Activated T-helper 1 cell treated with anti-CD3 and anti-CD28 coated beads, Interleukin-12 subunit alpha, Interleukin-12 subunit beta, Interleukin-2, Interleukin-4 antibody, amounts not matched to agents 30 ng/mL and 10 ng/mL and 1 ng/mL, durations not matched to agents 14 hours and 24 hours and 36 hours (primary cell): ENCODE measurements at places on chromosomes 2 and 18.

GRCh38 chr2:32484937-32485336 lies 128.1 kb downstream of the BIRC6 start:
- no peak for DNase-seq
- H3K27me3 ChIP-seq: no peaks in the 10 kb centered on the region
- H3K4me1 ChIP-seq: peaks cover 17% of the 10 kb centered on the region
- peak overlapping the region; percentile 25 for H3K27ac ChIP-seq

GRCh38 chr2:55118643-55119083 lies 68.4 kb upstream of the RTN4 start:
- peaks cover 5% of the 10 kb centered on the region for H3K4me1 ChIP-seq
- no peak for DNase-seq
- peaks cover 2% of the 10 kb centered on the region for H3K27me3 ChIP-seq

GRCh38 chr2:222290401-222290735 lies 8.4 kb downstream of the PAX3 start:
- no peak for DNase-seq
- no peak overlapping the region for H3K4me3 ChIP-seq
- H3K36me3 ChIP-seq: peaks cover 2% of the 10 kb centered on the region
- H3K4me1 ChIP-seq: peaks cover 5% of the 10 kb centered on the region

DNA sequence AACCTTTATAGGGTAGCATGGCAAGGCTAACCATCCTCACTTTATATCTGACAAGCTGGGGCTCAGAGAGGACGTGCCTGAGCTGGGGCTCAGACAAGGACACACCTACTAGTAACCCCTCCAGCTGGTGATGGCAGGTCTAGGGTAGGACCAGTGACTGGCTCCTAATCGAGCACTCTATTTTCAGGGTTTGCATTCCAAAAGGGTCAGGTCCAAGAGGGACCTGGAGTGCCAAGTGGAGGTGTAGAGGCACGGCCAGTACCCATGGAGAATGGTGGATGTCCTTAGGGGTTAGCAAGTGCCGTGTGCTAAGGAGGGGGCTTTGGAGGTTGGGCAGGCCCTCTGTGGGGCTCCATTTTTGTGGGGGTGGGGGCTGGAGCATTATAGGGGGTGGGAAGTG lies 1.2 kb upstream of the DES start:
- H3K36me3 ChIP-seq: no peaks in the 10 kb centered on the region
- no peak for DNase-seq
- no peak overlapping the region for H3K27ac ChIP-seq
- H3K4me1 ChIP-seq: no peaks in the 10 kb centered on the region
- H3K4me3 ChIP-seq: no peak overlapping the region

- H3K36me3 ChIP-seq: peaks cover 6% of the 10 kb centered on the region
- peak overlapping the region; percentile 60 for H3K4me3 ChIP-seq
- peaks cover 21% of the 10 kb centered on the region for H3K4me1 ChIP-seq
- peak overlapping the region; percentile 73 for H3K27ac ChIP-seq
- no peak for DNase-seq
- peaks cover 49% of the 10 kb centered on the region for H3K27me3 ChIP-seq
Observed at GRCh38 chr2:72148837-72149555, 1.3 kb upstream of the CYP26B1 start.

DNA sequence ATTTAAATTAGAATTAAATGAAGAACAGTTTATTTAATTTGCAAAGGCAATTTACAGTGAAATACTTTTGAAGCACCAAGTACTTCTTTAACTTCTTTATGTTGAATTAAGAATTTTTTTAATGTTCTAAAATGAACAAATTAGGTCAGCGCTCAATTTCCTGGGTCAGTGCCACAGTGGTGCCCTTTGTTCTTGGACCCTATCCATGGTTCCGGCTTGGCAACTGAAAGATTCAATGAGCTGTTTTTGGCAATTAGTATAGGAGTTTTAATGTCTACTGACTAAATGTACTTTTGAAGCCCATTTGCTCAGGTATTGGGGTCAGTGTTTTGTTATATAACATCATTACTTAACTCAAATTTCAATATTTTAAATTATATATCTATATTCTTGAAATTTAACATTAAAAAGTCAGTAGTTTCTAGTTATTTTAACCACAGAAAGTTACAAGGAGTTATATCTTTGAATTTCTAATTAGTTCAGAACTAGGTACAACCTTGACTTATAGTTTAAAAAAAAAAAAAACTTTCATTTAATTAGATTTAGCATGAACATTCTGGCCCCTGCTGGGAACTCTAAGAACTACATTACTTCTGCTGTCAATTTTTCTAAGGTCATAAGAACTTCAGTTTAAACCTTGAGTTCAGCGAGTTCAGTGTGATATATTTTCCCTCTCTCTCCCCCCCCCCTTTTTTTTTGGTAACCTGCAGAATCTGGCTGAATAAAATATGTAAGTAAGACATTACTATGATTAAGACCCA lies 7.6 kb upstream of the MSTN start:
- H3K27me3 ChIP-seq: peaks cover 8% of the 10 kb centered on the region
- H3K4me3 ChIP-seq: no peak overlapping the region
- no peak for DNase-seq
- no peaks in the 10 kb centered on the region for H3K4me1 ChIP-seq

- H3K4me1 ChIP-seq: no peaks in the 10 kb centered on the region
- no peak overlapping the region for H3K4me3 ChIP-seq
- no peaks in the 10 kb centered on the region for H3K36me3 ChIP-seq
- DNase-seq: no peak
- no peak overlapping the region for H3K27ac ChIP-seq
Observed at GRCh38 chr2:18312818-18313217, 247.6 kb downstream of the RDH14 start.

DNA sequence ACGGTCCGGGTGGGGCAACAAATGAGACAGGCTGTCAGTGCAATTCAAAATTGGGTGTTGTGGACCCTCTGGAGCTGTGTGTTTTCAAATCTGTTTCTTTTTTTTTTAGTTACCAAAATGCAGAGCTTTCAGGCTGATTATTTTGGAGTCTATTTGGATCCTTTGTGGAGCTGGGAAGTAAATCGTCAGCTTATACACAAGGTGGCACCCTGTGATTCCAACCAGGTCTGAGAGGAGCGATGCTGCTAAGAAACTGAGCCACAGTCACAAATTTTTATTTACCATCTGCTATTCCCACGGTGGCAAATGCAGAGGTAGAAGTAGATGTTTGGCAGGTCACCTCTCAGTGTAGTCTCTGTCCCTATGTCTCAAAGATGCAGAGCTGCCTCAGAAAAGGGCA lies 3.8 kb upstream of the EPC2 start:
- no peak overlapping the region for H3K27ac ChIP-seq
- no peak for DNase-seq
- H3K4me1 ChIP-seq: peaks cover 15% of the 10 kb centered on the region
- peaks cover 2% of the 10 kb centered on the region for H3K36me3 ChIP-seq

- DNase-seq: no peak
- peaks cover 22% of the 10 kb centered on the region for H3K27me3 ChIP-seq
- peaks cover 4% of the 10 kb centered on the region for H3K4me1 ChIP-seq
- H3K36me3 ChIP-seq: no peaks in the 10 kb centered on the region
Observed at GRCh38 chr2:190181123-190181669, 118.7 kb upstream of the MSTN start.

GRCh38 chr2:81087646-81088045 lies 783.1 kb upstream of the LRRTM1 start:
- no peak overlapping the region for H3K4me3 ChIP-seq
- H3K36me3 ChIP-seq: no peaks in the 10 kb centered on the region
- no peaks in the 10 kb centered on the region for H3K27me3 ChIP-seq
- no peak for DNase-seq

DNA sequence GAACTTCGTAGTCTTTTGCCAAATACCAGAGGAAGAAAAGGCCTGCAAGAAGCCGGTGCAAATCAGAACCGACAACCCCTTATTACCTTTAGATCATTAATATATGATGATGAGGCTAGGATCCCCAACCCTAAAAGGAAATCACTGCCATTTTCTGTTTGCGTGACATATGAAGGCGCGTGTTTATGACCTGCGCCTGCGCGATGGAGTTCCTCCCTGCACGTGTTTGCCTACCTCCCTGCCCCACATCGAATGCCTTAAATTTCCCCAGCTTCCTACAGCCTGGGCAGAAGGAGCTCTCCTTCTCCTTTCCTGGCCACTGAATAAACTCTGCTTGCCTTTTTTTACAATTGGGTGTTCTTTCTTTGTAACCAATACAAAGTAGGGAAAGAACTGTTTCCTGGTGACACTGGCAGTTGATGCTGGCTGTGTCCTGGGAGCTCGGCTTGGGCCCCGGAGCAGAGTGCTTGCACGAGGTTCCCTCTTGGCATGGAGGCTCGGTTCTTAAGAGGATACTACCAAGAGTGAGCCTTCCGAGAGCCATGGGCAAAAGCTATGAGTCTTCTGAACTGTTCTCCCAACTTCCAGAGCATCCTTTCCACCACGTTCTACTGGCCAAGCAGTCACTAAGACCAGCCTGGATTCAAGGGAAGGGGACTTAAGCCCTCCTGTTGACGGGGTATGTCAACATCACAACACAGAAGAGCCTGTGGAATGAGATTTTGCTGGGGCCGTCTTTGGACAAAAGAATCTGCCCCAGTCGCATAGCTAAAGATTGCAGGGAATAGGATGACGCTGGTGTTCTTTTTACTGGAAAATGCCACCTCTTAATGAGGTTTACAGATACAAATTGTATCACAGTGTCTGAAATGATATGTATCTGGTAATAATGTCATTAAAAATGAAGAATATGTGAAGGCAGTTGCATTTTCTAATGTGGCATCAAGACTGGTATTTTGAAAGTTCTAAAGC lies 179.8 kb downstream of the SH3BP4 start:
- peaks cover 5% of the 10 kb centered on the region for H3K27me3 ChIP-seq
- no peaks in the 10 kb centered on the region for H3K4me1 ChIP-seq
- no peak overlapping the region for H3K27ac ChIP-seq
- no peak for DNase-seq
- no peak overlapping the region for H3K4me3 ChIP-seq

- H3K27ac ChIP-seq: peak overlapping the region; percentile 94
- no peaks in the 10 kb centered on the region for H3K27me3 ChIP-seq
- H3K36me3 ChIP-seq: peaks cover 68% of the 10 kb centered on the region
- peak; percentile 74 for DNase-seq
- peak overlapping the region; percentile 75 for H3K4me3 ChIP-seq
- H3K4me1 ChIP-seq: peaks cover 100% of the 10 kb centered on the region
Observed at GRCh38 chr2:161166538-161167409, 6.5 kb downstream of the TANK start.

DNA sequence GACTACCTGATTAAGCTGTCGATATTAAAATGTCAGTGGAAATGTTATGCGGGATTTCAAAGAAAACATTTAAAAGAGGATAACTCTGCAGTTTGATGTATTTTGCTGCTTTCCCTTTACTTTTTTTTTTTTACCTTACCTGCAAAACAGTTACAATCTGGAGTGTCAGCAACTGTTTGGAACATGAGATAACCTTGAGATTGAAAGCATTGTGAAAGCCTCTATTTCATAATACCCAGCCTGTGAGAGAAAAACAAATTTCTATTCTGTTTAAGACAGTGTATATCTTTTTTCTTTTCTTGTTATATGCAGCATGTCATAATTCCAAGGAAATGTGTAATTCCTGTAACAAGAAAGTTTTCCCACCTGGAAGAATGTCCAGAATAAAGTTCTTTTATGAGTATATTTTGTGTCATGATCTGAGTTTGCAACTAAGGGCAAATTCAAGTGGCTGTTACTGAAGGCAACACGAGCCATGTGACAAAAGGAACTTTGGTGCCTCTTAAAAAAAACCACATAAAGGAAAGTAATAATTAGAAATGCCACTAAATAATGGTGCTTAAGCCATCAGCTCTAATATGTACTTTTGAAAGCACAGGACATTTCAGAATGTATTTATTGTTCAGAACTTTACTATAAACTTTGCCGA lies 297.0 kb upstream of the DSEL start:
- H3K36me3 ChIP-seq: no peaks in the 10 kb centered on the region
- DNase-seq: no peak
- no peaks in the 10 kb centered on the region for H3K27me3 ChIP-seq
- no peak overlapping the region for H3K4me3 ChIP-seq

- peaks cover 2% of the 10 kb centered on the region for H3K27me3 ChIP-seq
- no peak for DNase-seq
- H3K4me1 ChIP-seq: peaks cover 29% of the 10 kb centered on the region
- no peak overlapping the region for H3K27ac ChIP-seq
Observed at GRCh38 chr2:43429369-43429768, 166.5 kb downstream of the THADA start.

DNA sequence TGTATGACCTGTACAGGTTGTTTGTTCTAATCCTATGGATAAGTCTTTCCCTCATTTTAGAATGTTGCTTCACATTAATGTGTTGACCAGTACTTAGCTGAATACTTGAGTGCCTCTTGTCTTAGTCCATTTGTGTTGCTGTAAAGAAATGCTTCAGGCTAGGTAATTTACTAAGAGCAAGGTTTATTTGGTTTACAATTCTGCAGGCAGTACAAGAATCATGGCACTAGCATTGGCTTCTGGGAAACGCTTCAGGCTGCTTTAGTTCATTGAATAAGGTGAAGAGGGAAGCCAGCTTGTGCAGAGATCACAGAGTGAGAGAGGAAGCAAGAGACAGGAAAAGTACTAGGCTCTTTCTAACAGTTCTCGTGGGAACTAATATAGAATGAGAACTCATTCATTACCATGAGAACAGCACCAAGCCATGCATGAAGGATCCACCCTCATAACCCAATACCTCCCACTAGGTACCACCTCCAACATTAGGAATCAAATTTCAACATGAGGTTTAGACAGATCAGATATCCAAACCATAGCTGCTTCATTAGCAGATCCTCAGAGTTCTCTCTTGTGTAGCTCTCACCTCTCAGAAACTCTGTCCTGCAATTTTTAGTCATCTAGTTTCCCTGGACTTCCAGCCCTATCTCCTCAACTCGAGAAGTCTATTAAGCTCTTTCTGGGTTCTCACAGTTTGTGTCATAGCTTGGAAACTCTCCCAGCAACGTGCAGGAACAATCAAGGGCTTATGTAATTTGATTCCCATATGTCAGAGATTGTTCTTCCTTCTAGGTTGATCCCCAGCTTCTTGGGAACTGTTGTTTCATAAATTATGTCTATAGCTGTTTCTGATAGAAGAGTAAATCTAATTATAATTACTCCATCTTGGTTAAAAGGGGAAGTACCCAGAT lies 2082.3 kb upstream of the CELF4 start:
- no peak overlapping the region for H3K27ac ChIP-seq
- no peak overlapping the region for H3K4me3 ChIP-seq
- no peak for DNase-seq
- no peaks in the 10 kb centered on the region for H3K27me3 ChIP-seq
- no peaks in the 10 kb centered on the region for H3K36me3 ChIP-seq

GRCh38 chr2:238082827-238083226 lies 17.3 kb upstream of the ESPNL start:
- peaks cover 7% of the 10 kb centered on the region for H3K4me1 ChIP-seq
- H3K27me3 ChIP-seq: no peaks in the 10 kb centered on the region
- no peak overlapping the region for H3K4me3 ChIP-seq
- H3K27ac ChIP-seq: no peak overlapping the region
- DNase-seq: no peak
- H3K36me3 ChIP-seq: peaks cover 59% of the 10 kb centered on the region

GRCh38 chr18:80109676-80110078 lies 615 bp downstream of the ADNP2 start:
- peaks cover under 1% of the 10 kb centered on the region for H3K27me3 ChIP-seq
- peaks cover 16% of the 10 kb centered on the region for H3K36me3 ChIP-seq
- DNase-seq: no peak
- H3K4me3 ChIP-seq: peak overlapping the region; percentile 86
- H3K27ac ChIP-seq: peak overlapping the region; percentile 73
